ENCODE measurements at places on chromosomes 1 and 21.

DNA sequence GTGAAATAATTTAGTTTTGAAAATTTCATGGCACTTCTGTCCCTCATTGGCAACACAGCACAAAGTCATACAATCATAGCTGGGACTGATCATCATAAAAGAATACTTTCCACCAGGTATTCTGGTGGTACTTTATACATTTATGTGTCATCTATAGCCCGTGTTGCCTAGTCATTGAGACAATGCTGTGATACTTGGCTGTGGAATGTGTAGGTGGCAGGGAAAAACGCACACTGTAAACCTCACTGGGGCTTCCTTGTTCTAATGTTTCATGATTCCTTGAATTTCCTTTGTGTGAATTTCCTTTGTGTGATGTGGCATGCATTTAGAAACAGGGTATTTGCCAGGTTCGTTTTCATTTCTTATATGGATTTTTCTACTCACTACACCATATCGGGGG, 118.3 kb downstream of the FMN2 start:
- DNase-seq, result peak; percentile 55

GRCh38 chr1:158646465-158646864, 40.0 kb downstream of the SPTA1 start:
- no peak for DNase-seq

DNA sequence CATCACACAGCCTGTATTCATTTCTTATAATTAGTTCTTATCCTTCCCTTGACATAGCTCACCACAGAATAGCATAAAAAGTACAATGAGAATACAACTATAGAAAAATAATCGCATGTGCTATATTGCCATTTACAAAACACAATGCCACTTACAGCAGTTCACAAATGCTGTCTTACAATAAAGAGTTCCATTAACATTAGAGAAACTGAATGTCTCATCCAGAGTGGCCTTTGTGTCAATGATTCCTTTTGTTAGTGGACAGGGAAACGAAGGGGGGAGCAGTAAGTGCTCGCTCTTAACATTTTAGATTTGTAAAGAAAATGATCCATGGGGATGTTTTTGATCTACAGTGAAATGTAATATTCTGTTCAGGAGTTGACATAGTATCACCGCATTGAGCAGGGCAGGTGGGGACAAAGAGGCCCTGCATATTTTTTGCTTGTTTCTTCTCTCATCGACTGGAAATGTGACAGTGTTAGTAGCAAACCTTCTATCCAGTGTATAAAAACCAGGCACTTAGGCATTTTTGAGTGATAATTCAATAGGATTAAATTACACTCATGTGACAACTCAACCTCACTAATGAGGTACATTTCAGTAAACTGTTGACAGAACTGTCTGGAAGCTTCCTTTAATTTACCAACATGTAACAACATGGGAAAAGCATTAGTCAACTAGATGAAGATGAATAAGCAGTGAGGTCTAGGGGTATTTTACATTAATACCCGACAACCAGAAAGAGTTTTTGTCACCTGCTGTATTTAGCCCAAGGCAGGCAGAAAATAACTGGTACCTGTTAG, 35.6 kb upstream of the RRP15 start:
- DNase-seq, result no peak

DNA sequence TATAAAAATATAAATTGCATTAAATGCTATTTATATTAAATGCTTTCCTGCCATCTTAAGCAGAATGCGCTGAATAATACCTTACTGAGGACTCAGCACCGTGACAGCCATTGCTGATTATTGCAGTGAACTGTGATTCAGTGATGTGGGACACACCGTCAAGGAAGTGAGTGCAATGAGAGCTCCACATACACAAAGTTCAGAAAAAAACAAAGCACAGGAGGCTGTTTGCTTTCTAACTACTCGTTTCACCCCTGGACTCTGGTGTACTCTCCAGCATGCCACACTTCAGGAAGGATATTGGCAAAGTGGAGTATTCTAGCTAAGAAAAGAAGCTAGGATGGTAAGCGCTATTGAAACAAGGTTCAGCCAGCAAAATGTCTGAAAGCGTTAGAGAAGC, 57.4 kb upstream of the CXADR start:
- no peak for DNase-seq

Data from fibroblast of upper back skin (primary cell).